ENCODE measurements at places on chromosomes 11 and 22. TPM values are rescaled to one million over a fixed set of nuclear protein-coding genes. Genes with fewer than 3 reads are reported as not detected.

DNA sequence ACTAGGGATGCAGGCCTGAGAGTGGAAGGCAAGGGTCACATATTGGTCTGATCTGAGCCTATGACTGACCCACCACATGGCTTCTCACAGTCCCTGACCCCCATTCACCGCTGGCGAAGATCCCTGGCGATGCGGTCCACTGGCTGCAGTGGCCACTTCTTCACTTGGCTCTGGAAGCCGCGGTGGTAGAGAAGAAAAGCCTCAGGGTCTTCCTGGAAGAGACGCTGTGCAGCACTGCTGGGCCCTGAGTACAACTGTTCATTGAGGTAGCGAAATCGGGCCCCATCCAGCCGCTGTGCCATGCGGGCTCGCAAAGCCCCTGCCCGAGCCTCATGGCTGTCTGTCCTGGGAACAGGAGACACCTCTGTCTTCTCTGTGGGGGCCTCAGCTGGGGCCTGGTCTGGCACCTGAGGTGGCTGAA is 2.4 kb downstream of the RRP8 start:
- DNase-seq = no peak

DNA sequence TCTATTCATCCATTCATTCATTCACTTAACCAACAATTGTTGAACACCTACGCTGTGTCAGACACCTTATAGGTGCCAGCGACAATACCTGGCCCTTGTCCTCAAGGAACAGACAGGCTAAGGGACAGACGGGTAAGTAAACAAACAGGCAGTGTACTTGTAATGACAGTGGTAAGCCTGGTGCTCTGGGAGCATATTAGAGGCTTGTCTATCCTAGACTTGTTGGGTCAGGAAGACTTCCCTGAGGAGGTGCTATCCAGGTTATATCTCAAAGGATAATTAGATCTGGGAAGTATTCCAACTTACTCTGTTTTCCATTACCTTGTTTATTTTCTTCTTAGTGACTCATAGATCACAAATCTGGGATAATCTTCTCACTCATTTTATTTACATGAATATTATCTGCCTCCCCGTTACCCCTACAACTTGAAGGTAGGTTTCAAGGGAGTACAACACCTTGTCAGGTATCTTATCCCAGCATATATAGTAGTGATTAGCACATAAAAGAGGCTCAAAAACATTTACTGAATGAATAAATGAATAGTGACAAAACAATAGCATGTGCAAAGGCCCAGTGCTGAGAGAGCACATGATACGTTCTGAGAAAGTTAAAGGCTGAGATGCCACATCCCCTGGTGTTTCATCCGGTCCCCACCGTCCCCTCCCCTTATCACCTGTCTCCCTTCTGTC is 75.3 kb upstream of the NCAM1 start:
- DNase-seq = peak; percentile 54

DNA sequence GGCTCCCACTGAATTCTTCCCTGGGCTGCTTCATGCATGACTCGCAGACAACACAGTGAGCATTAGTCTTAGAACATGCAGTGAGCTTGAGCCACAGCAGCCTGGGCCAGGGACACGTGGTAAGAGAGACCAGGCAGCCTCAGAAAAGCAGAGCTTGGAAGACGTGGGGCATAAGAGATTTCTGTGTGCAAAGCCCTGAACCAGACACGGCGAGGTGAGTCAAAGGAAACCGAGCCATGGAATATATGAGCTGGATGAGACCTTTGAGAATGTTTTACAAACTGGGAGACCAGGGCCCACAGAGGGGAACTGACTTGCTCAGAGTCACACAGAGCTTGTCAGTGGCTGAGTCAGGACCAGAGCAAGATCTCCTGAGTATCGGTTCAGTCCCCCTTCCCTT is 8.5 kb upstream of the FXYD6 start:
- no peak for DNase-seq

The SLN gene
- 1.9 TPM for total RNA-seq

The IRF7 gene
- total RNA-seq = 11.7 TPM

DNA sequence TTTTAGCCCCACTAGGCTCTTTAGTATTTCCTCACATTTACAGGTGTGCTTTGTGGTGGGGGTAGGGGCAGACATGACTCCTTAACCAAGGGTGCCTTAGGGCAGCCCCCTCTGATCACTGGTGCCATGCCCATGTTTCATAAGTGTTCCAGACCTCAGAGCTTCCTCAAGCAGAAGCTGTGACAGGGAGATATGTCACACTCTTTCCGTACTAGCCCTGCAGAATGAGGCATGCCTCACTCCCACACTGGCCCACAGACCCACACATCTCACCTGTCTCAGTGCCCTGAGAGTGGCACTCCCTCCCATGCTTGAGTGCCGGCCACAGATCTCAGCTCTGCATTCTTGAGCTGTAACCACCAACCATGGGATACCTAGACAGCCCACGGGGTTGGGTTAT is 22.9 kb upstream of the OR56B4 start:
- DNase-seq = no peak

The APIP gene
- total RNA-seq = 131 TPM

DNA sequence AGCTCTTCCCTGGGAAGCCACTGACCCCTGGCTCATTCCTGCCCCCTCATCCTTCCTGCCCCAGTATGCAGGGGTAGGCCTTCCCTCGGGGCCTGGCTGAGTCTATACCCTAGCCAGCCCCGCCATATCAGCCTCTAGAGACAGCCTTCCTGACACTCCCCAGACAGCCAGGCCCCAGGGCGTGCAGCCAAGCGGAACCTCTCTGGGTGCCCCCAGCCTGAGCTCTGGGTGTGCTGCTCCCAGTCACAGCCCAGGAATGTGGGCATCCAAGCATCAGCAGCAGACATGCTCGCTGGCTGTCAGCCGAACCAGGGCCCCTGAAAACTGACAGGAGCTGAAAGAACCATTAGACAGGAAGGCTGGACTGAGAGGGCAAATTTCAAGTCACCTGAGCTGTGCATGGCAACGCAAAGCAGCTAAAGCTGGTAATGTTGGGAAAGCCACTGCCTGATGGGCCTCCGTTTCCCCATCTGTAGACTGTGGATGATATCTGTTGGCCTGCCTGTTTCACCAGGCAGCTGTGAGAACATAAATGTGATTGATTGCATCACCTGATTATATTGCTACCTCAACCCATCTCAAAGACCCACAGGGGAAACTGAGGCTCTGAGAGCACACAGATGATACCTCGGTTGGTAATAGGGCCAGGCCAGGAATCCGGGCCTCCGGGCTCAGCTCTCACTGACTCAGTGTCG is 93.2 kb downstream of the LRRC32 start:
- peak; percentile 71 for DNase-seq

DNA sequence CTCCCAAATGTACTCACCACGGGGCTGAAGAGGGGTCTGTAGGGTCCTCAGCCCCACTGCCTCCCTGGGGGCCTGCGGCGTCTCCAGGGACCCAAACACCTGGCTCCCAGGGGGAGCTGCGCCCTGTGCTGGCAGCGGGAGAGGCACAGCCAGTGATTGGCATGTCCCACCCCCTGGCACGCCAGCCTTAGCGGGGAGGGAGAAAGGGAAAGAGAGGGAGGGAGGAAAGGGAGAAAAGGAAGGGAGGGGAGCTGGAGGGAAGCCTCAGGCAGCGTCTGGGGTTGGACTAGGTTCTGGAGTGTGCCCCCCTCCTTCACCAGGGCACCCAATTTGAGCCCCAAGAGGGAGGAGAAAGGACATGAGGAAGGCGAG is at the start of gene CHRM1:
TSS of gene CHRM1 (minus strand) at position 163 of the 372 bp plus-strand sequence. CDS start 10,263 bp downstream, outside the sequence.
- no peak for DNase-seq

DNA sequence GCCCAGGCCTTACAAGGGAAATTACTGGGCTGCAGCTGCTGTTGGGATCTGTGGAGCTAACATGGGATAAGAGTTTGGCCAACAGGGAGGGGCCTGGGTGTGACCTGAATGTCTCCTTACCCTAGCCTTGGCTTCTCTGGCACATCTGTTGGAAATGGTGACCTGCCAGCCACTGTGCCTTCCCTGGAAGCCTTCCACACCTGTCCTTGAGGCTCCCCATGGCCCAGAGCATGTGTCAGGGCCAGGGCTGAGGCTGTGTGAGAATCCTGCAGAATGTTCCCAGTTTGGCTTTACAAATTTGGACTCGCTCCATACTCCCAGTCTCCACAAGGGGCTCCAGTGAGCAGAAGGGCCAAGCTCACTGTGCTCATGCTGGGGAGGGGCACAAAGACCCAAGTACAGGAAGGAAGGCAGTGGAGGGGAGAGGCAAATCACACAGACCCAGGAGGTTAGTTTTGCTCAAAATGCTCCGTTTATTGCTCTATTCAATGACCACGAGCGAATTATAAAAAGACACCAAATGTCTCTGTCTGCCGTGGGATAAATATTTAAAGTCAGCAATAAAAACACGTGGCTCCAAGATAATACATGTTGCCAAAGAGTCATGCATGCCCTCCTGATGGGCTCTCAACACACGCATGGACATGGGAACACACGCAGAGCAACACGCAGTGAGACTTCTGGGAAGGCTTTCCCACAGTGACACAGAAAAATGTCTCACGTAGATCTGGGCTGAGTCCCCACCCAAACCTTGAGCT is 1.7 kb upstream of the IGSF22 start:
- DNase-seq = peak; percentile 54

The LRP4 gene
- total RNA-seq = 1.0 TPM

The CCDC34 gene
- 29.7 TPM for total RNA-seq

The CLMP gene
- total RNA-seq = 13.6 TPM

- no peak for DNase-seq
These were observed 47.0 kb upstream of the ISX start for GRCh38 chr22:35018995-35019394.

DNA sequence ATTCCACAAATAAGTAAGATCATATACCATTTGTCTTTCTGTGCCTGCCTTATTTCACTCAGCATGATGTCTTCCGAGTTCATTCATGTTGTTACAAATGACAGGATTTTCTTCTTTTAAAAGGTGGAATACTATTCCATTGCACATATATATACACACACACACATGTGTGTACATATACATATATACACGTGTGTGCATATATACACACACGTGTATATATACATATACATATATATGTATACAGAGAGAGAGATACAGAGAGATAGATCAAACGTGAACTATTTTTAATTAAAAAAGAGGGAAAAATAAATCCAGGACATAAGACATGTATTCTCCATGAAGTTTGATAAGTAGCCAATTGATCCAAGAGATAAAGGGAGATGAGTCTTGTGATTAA is 108.1 kb downstream of the TRPC6 start:
- DNase-seq = no peak

GRCh38 chr11:63919267-63920125 is 2.5 kb upstream of the RCOR2 start:
- DNase-seq = no peak

DNA sequence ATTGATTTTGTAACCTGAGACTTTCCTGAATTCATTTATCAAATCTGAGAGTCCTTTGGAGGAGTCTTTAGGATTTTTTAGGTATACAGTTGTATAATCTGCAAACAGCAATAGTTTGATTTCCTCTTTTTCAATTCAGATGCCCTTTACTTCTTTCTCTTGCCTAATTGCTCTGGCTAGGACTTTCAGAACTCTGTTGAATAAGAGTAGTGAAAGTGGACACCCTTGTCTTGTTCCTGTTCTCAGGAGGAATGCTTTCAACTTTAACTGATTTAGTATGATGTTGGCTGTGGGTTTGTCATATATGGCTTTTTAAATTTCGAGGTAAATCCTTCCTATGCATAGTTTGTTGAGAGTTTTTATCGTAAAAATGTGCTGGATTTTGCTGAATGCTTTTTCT is 227.4 kb downstream of the CSNK2A3 start:
- no peak for DNase-seq

DNA sequence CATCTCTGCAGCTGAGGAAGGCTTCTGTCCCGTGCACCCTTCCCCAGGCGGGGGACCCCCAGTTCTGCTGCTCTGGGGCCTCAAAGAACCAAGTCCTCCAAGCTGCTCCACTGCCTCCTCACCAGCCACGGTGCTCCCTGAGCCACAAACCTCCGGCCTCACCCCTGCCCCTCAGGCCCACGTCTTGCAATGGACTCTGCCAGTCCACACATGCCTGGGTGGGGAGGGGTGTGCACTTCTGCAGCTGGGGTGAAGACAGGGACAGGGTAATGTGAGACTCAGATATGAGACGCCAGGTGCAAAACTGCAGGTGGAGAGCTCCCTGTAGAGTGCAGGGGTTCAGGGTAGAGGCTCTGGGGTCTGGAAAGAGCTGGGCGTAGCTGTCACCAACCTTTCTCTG is 3.2 kb upstream of the PTDSS2 start:
- DNase-seq = no peak

DNA sequence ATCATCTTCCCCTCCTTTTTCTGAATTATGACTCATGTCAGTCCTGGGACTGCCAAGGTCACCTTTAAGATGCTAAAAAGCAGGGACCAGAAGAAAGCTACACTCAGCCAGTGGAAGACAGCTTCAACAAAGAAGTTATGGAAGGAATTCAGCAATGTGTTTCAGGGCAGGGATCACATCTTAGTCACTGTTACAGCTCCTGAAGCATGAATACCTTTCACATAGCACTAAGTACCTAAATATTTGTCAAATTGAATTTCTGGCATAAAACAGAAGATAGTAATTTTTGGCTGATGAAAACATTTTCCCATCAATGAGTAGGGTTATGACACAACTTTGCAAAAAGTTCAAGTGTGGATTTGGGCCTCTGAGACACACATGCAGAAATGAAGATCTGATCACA is 5.2 kb downstream of the DDB1 start:
- no peak for DNase-seq

DNA sequence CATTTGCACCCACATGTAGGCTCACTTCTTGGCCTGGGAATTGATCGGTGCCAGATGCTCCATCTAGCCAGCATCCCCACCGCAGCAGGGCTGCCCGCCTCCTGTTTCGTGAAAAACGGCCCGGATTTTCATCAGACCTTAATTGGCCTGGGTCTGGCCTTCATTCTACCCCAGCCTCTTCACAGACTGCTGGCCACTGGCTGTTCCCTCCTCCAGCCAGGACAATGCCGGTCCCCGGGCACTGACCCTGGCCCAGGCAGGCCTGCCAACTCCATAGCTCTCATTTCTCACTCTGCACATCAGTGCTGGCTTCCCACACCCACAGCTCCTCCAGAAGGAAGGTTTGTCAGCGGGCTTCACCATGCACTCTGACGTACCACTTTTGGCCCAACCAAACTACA is 27.9 kb downstream of the TIMP3 start:
- DNase-seq = no peak

The CLDN5 gene
- total RNA-seq = not detected

GRCh38 chr11:1283091-1283511 is 26.3 kb downstream of the TOLLIP start:
- no peak for DNase-seq

Measured in H4 (cell line).